Dermis lymphatic vessel endothelial cell (primary cell): ENCODE measurements at places on chromosomes 2 and 18. TPM values are rescaled to one million over a fixed set of nuclear protein-coding genes. Genes with fewer than 3 reads are reported as not detected.

The B4GALT6 gene
- 4.7 and 5.0 TPM in 2 replicates for total RNA-seq

The HS6ST1 gene
- 10.6 and 11.8 TPM in 2 replicates for total RNA-seq

The SF3B1 gene
- total RNA-seq = 220 TPM in 2 replicates

The RESP18 gene
- total RNA-seq = not detected in 2 replicates

The NFATC1 gene
- 21.0 and 21.1 TPM in 2 replicates for total RNA-seq

The PCARE gene
- total RNA-seq = not detected in 2 replicates

The TUBB6 gene
- total RNA-seq = 532 and 823 TPM in 2 replicates

The MC2R gene
- not detected in 2 replicates for total RNA-seq

The SLC4A3 gene
- total RNA-seq = under 0.01 and 0.26 TPM in 2 replicates

The WDR33 gene
- total RNA-seq = 24.6 and 29.5 TPM in 2 replicates

The HJURP gene
- 2.1 and 2.3 TPM in 2 replicates for total RNA-seq

The HK2 gene
- 2.0 and 2.5 TPM in 2 replicates for total RNA-seq

The PIEZO2 gene
- 311 and 447 TPM in 2 replicates for total RNA-seq

The ERBB4 gene
- under 0.01 TPM in 2 replicates for total RNA-seq

The MEP1B gene
- total RNA-seq = 0.09 TPM in 1 of 2 replicates, not detected in the other

The LOXHD1 gene
- total RNA-seq = 0.11 and 0.26 TPM in 2 replicates

The SERPINB12 gene
- not detected in 2 replicates for total RNA-seq

The MLPH gene
- 0.52 and 3.3 TPM in 2 replicates for total RNA-seq

The GCG gene
- total RNA-seq = not detected in 2 replicates

The LOXL3 gene
- 0.87 and 1.2 TPM in 2 replicates for total RNA-seq
